ENCODE measurements at places on chromosomes 5 and 9. TPM values are rescaled to one million over a fixed set of nuclear protein-coding genes. Genes with fewer than 3 reads are reported as not detected.

Gene IL33
- 2.2 TPM for total RNA-seq

Gene RXRA
- total RNA-seq = 70.5 TPM

GRCh38 chr5:126031989-126032716, 391.1 kb upstream of the GRAMD2B start:
- no peaks in the 10 kb centered on the region for H3K36me3 ChIP-seq
- no peaks in the 10 kb centered on the region for H3K27me3 ChIP-seq
- no peak overlapping the region for H3K27ac ChIP-seq
- no peak for DNase-seq

DNA sequence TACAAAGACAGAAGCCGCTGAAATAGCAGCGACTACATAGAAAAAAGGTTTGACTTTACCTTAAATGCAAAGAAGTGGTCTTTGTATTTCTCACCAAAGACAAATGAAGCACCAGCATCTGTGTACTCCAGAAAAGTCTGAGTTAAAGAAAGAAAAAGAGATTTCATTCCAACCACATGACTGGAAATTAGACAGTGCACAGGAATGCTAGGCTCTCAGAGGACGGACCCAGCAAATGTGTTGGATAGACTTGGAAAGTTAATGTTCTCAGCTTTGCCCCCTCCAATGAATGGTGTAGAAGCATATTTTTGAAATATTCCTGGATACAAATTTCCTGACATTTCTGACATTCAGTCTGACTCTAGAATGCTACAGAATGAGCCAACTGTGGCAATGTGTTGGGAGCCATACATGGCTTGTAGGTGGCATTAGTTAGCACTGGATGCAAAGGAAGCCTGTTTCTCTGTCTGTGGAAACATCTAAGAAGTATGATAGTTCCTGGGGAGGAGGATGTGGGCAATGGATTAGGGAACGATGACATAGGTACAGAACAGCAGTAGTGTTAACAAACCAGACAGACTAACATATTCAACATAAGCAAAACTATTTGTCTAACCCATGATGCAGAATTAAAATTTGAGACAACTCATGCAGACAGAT, 43.3 kb downstream of the SLC28A3 start:
- DNase-seq = no peak
- no peak overlapping the region for H3K27ac ChIP-seq
- no peak overlapping the region for H3K4me3 ChIP-seq
- H3K36me3 ChIP-seq = no peaks in the 10 kb centered on the region
- H3K4me1 ChIP-seq = peaks cover 5% of the 10 kb centered on the region

- H3K27ac ChIP-seq = no peak overlapping the region
- DNase-seq = no peak
- H3K4me1 ChIP-seq = no peaks in the 10 kb centered on the region
Measured at GRCh38 chr9:131485206-131485605, 17.5 kb upstream of the POMT1 start.

Measured in transverse colon (tissue), 4 donors.